ENCODE measurements at places on chromosomes 1 and 21.

- DNase-seq: no peak
These were observed 10.8 kb upstream of the ADCY10 start for GRCh38 chr1:167924543-167925231.

- DNase-seq: no peak
These were observed 27.0 kb upstream of the SLC16A1 start for GRCh38 chr1:112982853-112983536.

DNA sequence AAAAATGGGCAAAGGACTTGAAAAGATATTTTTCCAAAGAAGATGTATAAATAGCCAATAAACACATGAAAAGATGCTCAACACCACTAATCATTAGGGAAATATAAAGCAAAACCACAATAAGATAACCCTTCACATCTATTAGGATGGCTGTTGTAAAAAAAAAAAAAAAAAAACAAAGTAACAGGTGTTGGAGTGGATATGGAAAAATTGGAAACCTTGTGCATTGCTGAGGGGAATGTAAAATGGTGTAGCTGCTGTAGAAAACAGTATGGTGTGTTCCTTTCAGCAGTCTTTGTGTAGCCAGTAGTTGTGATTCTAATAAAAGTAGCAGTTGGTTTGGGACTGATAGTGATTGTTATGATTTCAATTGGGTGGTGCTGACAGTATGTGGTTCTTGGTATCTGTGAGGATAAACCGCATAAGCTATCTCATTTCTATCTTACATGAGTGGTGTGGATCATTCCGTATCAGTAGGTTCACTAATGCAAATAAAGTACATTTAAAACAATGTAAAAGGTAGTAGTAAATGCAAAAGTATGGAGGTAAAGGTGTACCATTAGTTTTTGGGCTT, 19.9 kb downstream of the MAN1A2 start:
- DNase-seq: no peak

- DNase-seq: no peak
These were observed 71.5 kb downstream of the IFI44 start for GRCh38 chr1:78721136-78721535.

GRCh38 chr1:87956072-87956471, 627.4 kb downstream of the LMO4 start:
- DNase-seq: peak; percentile 97

DNA sequence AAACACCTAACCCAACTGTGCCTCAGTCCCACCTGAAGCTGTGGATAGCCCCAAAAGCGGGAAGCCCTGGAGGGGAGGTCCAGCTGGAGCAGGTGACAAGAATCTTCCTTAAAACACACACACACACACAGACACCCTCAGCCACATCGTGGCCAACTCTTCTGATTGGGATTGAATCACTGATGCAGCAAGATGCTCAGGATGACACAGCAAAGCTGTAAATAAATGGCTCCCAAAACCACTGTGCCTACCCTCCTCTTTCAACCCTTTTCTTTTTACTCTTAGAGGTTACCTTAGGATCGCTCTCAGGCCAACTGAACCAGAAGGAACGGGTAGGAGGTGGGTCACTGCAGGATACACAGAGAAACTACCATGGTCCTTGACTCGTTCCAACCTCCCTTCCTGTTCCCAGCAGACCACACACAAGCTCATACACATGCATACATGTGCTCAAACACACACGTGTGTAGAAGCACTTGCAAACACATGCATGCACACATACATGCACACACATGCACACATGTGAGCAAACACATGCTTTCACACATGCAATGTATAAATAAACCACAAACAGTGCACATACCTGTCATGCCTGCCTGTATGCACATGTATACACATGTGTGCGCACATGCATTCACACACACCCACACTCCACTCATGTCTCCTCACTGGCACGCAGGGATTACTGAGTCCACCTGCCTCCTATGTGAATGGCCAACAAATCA, 14.4 kb downstream of the CAPN9 start:
- no peak for DNase-seq

GRCh38 chr21:42430521-42430920, 26.8 kb downstream of the UBASH3A start:
- DNase-seq: no peak

GRCh38 chr1:245019910-245020486, 134.8 kb upstream of the KIF26B start:
- DNase-seq: no peak

DNA sequence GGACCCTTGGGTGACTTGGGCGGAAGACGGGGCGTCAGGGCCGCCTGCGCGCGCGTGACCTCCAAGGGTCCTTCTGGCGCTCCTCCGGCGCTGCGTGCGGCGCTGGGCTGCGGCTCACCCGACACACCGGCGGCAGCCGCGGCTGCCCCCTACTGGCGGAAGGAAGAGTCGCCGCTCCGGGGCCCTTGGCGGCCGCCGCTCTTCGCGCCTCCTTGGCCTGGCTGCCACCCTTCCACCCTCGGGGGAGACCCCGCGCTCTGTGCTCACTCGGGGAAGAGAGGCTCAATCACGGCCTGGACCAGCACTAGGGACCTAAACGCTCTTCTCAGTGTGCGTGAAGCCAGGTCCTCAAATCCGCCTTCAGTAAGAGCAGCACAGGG, 89.7 kb downstream of the DMRTA2 start:
- DNase-seq: peak; percentile 15

- DNase-seq: no peak
These were observed 121.6 kb downstream of the SYT2 start for GRCh38 chr1:202588503-202589189.

GRCh38 chr1:15757575-15758342, 836 bp upstream of the FBLIM1 start:
- peak; percentile 26 for DNase-seq

- no peak for DNase-seq
These were observed 99.5 kb downstream of the FGGY start for GRCh38 chr1:59396387-59396786.

- DNase-seq: peak; percentile 72
These were observed 90.6 kb downstream of the SGIP1 start for GRCh38 chr1:66624412-66625060.

DNA sequence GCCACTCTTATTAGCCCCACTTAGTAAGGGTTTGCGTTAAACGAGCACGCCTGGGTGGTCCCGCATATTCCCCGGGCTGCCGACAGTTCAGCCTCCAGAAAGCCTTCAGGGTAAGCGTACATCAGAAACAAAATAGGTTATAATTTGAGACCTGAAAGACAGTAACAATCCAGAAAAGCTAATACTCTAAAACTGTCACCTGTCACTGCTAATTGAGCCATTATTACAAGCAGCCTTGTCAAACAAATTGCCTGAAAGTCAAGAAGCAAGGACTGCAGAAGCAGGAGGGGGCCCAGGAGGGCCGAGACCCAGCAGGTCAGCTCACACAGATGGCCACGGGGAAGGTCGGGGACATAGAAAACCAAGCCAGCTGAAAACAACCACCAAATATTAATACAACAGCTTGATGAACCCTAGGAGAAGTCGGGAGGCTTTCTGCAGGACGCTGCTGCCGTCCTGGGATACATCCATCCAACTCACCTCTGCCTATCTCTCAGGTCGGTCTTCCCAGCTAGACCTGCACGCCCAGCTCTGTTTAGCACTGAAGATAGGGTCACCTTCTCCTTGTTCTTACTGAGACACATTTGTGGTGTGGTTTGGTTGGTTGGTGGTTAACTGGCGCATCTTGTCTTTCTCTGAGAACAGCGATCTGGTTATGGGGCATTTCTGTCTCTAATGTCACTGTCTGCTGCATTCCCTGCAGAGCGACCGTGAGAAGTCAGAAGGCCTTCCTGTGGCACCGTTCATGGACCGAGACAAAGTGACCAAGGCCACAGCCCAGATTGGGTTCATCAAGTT, 110.8 kb downstream of the WDR4 start:
- DNase-seq: no peak

DNA sequence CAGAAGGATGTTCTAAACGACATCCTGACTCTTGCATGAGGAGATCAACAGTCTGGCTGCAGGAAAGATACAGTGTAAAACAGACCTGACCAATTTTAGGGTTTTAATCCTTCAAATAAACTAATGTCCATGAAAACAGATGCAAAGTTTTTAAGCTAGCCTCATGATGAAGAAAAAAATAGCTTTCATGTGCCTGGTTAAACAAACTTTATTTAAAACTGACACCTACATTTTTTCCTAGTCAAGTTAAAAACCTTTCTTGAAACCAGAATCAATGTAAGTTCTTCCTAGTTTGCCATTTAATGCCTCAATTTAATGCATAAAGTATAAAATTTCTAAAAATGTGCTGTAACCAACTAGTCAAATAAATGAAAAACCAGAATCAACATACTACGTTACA, 2.9 kb downstream of the WDR26 start:
- no peak for DNase-seq

GRCh38 chr1:244971552-244972216, 107.3 kb upstream of the HNRNPU start:
- no peak for DNase-seq

- DNase-seq: peak; percentile 39
These were observed 4.4 kb upstream of the GBP4 start for GRCh38 chr1:89203166-89203565.

DNA sequence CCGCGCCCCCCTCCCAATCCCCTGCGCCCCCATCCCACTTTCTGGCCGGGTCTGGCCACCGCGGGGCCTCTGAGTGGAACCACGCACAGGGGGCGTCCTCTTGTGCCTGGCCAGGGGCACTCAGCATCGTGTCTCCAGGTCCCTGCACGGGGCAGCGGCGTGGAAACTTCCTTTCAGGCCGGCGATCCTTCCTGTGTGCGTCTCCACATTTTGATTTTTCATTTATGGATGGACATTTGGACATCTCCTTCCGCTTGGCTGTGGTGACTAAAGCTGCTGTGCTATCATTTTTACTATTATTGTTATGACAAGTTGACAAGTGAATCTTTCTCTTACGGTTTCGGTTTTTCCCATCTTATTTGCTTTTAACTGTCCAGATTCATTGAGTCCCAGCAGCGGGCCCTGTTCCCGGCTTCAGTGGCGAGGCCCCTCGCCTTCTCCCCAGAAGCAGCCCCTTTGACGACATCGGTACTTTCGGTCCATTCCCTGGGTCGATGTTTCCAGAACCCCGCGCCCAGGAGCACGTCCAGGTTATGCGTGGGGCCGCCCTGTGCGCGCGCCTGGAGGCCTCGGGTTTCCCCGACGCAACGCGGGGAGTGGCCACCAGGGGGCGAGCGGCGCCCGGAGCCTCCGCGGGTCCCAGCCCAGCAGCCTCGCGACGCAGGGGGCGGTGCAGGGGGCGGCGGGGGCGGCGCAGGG, 12.4 kb upstream of the SLC19A1 start:
- DNase-seq: peak; percentile 37

DNA sequence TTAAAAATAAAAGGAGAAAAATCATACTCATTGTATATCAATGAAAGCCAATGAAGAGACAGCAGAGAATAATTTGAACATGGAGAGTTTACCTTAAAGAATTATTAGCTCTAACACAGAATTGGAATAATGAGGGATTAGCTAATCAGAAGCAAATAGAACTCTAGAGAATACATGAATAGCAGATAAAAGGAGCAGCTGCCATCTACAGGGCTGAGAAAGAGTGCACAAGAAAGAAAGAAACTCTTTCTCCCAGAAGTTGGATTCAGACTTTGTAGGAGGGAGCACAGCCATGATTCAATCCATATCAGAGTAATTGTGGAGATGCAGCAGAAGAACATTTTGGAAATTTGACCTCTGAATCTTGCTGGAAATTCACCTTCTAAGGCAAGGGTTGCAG, 1171.2 kb downstream of the PLA2G4A start:
- DNase-seq: no peak

- no peak for DNase-seq
These were observed 47.8 kb downstream of the KCNN3 start for GRCh38 chr1:154822233-154822632.

DNA sequence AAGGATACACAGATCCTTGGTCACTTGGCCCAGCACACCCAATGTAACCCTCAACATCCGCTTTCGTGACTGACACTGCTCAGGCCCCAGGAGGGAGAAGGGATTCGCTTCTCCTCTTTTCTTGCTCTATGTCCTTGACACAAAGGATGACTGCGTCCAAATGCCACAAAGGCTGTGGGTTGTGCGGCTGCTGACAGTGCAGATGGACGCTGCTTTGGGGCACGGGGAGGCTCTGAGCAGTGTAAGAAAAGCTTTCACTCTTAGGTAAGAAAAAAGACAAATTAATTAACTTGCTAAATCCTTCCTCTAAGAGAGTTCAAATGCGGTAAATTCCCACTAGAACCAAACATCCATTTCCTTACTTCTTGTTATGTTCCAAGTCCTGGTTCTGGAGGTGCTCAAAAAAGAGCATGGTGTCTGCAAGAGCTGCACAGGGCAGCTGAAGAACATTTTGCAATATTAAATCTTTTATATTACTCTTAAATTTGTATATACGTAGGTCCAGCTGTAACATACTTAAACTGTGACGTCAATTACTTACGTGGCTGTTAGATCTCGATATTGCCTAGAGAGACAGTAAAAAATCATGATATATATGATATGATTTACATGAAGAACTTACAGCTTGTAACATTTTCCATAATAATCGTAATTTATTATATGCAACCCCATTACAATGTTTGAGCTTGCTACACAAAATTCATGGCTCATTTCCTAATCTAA, 19.4 kb upstream of the EPHB2 start:
- no peak for DNase-seq

GRCh38 chr1:18198260-18198659, 90.7 kb downstream of the IGSF21 start:
- peak; percentile 11 for DNase-seq

- no peak for DNase-seq
These were observed 244.6 kb upstream of the DMRTA2 start for GRCh38 chr1:50667710-50668356.

DNA sequence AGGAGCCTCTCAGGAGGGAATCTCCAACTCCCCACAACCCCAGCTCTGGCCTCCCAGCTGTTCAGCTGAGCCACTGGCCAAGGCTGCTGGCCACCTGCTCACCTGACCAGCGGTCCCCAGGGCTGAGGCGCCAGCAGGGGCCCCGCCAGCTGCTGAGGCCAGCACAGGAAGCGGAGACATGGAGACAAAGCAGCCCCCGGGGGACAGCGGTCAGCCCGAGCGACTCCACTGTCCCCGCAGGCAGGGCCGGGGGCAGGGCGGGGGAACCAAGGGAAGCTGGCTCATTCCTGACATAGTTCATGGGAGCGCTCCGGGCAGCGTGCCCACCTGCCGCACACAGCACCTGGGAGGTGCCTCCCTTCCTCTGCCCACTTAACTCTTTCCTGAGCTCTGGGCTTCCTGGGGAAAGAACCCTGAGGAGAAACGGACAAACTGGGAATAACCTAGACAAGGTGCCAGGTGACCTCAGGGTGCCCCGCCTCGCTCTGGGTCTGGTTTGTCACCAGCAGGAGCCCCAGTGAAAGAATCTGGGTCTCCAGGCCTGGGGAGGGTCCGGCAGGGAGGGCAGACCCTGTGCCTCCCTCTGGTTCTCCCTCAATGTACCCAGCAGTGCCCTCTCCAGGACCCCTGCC, 10.7 kb downstream of the EPHA2 start:
- peak; percentile 71 for DNase-seq

GRCh38 chr1:153608742-153609584, 4.0 kb downstream of the S100A16 start:
- peak; percentile 86 for DNase-seq

- no peak for DNase-seq
These were observed 97.0 kb downstream of the IER5 start for GRCh38 chr1:181185461-181185860.

DNA sequence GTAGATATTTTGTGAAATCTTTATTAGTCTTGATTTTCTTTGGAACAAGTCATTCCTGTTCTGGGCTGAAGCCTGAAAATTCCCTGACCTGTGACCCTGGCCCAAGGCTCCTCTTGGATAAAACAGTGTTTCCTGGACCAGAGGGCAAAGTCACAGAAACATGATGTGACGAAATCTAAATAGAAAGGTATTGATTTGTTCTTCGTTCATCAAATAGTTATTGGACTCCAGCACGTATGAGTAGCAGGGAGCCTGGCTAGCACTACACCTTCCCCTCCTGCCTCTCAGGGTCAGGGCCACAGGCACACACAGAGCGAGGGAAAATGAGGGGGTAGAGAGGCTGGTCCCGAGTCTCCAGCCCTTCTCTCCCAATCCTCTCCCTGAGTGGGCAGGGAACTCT, 1.7 kb upstream of the CLDN14 start:
- DNase-seq: no peak
